ENCODE measurements at places on chromosomes 16 and 17.

- DNase-seq = no peak
Observed at GRCh38 chr16:79082970-79083369, 517.6 kb downstream of the MAF start.

- peak; percentile 87 for DNase-seq
Observed at GRCh38 chr17:7988750-7989178, 13.7 kb upstream of the GUCY2D start.

GRCh38 chr16:59355704-59356103 lies 621.6 kb upstream of the GOT2 start:
- no peak for DNase-seq

GRCh38 chr17:27455914-27456680 lies at the start of gene KSR1:
Gene KSR1 (plus strand): TSS chr17:27456448. CDS start chr17:27456644, 196 bp downstream.
- peak; percentile 62 for DNase-seq

- DNase-seq = no peak
Observed at GRCh38 chr16:73998707-73999106, 297.9 kb upstream of the PSMD7 start.

GRCh38 chr16:35552763-35553162 lies 2093.4 kb downstream of the TP53TG3F start:
- no peak for DNase-seq

DNA sequence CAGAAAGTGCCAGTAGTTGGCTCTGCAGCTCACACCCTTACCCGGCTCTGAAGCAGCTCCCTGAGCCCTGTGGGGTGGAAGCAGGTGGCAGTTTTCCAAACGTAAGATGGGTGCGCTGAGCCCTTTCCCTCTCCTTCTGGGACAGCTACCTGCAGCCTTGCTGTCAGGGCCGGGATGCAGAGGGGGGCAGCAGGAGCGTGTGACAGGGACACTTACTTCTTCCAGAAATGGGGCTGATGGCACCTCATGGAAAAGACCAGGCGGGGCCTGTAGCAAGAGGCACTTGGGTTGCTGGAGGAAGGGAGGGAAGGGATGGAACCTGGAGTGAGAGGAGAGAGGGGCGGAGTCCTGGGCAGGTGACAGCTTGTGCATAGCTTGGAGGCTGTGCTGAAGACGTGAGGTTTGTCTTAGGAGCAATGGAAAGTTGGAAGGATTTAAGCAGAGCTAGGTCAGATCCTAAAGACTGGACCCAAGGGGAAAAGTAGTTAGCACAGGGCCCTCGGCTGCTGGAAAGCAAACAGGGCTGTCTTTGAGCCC lies 216.8 kb upstream of the RPL38 start:
- no peak for DNase-seq

DNA sequence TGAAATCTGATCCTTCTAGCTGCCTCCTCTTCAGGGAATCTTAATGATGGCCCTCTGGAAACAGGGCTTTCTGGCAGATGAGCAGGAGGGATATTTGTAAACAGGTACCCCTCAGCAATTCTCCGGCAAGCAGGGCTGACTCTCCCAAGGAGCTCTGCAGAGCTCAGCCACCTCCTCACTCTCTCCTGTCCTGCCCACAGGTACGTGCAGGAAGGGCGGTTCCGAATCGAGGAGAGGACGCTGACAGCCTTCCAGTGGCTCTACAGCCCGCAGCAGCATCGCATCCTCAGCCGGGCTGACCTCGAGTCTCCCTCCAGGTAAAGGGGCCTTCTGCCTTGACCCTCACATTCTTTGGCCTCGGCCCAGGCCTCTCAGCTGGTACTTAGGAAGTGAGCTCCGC lies 20.7 kb upstream of the CCDC92B start:
- no peak for DNase-seq

DNA sequence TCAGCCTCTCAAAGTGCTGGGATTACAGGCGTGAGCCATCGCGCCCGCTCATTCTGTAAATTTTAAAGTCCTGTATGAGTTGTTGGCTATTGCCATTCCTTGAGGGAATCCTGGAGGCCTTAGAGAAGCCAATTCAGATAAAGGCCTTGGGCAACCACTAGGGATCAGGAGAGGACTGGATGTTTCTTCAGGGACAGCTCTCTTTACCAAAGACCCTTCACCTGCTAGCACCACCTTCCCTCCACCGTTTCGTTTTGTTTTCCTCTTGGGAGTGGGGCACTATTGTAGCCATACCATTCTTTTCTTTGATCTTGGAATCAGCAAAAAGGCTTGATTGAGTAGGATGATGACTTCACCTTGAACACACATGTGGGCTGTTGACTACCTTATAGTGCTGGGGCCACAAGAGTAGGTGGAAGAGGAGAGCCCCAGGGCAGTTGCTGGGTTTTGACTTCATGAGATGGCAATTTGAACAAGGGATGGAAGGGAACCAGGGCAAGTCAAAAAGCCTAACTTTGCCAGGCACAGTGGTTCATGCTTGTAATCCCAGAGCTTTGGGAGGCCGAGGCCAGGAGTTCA lies 7.0 kb upstream of the ANKRD40CL start:
- DNase-seq = no peak

DNA sequence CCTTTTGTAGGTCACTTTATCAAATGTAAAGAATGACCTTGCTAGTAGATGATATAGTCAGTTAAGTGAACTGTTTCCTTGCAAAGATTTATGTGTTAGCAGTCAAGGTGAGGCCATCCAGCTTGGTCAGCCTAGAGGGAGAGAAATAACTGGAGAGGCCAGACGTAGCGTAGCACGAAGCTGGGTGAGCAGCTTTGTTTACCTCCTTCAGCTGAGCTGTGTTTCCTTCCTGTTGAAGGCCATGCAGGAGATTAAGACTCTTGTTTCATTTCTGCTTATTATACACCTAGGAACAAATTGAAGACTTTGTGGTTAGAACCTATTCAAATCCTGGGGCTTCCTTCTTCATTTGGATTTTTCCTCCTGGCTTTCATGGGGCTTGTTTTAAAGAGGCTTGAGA lies 267.1 kb downstream of the PHKB start:
- DNase-seq = no peak

GRCh38 chr16:86207350-86207749 lies 303.0 kb upstream of the FOXF1 start:
- DNase-seq = no peak

- peak; percentile 84 for DNase-seq
Observed at GRCh38 chr17:41521574-41522261, 3.0 kb upstream of the KRT15 start.

- peak; percentile 21 for DNase-seq
Observed at GRCh38 chr16:25413975-25414374, 156.3 kb upstream of the ZKSCAN2 start.

Measured in amniotic epithelial cell (primary cell).